D341Med (cell line): ENCODE measurements at places on chromosomes 16 and 17.

DNA sequence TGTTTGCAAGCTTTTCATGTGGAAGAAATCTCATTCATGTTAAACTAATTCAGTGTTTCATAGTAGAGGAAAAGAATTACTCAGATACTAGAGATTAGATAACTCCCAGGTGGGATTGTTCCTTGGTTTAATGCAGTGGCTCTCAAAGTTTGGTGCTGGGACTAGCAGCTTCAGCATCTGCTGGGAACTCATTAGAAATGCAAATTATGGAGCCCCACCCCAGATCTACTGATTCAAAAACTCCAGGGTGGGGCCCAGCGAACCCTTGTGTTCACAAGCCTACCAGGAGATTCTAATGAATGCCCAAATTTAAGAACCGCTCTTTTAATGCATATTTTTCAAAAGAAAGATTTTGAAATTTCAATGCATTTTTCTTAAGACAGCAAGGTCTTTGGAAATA, 253.4 kb upstream of the CNTNAP4 start:
- no peak for DNase-seq

GRCh38 chr17:48725288-48726064, 2.5 kb downstream of the PRAC2 start:
- no peak for DNase-seq

DNA sequence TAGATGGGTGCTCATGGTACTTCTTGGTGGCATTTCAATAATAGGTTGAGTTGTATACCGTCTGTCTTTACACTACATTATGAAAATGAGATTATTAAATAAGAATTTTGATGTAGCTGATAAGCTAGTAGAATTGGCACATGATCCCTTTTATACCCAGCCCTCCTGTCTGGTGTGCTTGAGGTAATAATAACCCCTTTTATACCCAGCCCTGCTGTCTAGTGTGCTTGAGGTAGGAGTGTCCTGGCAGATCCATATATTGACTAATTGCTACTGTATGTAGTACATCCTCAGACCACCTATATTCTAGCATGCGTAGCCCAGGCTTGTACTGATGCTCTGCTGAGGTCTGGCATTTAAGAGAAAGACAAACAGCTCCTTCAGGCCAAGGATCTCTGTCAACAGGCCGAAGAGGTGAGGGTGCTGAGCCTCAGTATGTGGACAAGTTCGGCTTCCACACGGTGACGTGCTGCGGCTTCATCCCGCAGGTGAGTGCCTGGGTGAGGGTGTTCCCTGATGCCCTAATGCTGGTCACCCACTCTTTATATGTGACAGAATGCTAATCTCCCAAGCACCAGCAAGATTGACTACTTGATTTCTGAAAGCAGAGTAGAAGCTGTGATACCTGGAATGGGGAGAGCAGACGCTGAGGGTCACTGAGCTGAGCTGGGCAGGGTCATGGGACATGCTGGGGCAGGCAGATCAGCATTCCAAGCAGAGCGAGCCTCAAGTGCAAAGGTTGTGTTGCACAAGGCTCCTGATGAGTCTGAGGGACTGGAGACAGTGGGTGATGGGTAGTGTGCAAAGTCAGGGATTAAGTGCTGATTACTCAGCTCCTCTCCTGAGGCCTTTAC, 5.7 kb downstream of the FN3K start:
- DNase-seq = no peak

DNA sequence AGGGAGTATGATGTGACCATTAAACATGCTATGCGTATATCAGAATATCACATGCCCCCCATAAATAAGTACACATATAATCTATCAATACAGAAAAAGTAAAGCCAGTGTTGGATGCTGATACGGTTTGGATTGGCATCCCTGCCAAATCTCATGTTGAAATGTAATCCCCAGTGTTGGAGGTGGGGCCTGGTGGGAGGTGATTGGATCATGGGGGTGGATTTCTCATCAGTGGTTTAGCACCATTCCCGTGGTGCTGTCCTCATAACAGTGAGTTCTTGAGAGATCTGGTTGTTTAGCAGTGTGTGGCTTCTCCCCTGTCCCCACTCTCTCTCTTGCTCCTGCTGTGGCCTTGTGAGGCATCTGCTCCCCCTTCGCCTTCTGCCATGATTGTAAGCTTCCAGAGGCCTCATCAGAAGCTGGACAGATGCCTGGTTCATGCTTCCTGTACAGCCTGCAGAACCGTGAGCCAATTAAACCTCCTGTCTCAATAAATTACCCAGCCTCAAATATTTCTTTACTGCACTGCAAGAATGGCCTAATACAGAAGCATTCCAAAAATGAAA, 88.9 kb downstream of the AATF start:
- DNase-seq = no peak

- no peak for DNase-seq
Measured at GRCh38 chr16:568401-569258, 1.1 kb upstream of the PIGQ start.

- DNase-seq = peak; percentile 24
Measured at GRCh38 chr17:75996665-75997590, 3.7 kb upstream of the CDK3 start.

GRCh38 chr17:7356072-7356549, 1.2 kb downstream of the TMEM95 start:
- DNase-seq = peak; percentile 82

DNA sequence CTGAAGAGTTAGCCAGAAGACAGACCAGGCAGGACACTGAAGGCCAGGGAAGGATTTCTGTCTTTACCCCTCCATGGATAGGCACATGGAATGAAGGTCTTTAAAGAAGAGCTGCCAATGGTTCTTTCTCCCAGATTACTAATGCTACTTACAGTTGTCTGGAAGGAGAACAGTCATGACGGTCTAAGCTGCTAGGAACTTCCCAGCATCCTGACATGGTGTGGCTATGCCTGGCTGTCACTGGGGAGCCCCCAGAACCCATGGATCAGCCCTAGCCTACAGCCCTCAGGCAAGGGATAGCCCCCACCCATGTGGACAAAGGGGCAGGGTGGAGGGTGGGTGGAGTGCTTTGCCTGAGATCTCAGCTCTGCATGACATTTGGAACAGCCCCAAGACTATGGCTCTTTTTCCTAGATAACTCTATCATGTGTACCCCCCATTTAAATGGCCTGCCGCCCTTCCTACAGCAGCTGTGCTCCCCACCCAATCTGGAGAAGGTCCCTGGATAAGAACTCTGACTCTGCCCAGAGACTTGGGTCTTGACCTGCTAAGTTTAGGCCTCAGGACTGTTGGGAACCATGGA, 9.2 kb upstream of the KAT7 start:
- no peak for DNase-seq

GRCh38 chr17:82519971-82520903, 705 bp downstream of the FOXK2 start:
- peak; percentile 82 for DNase-seq

DNA sequence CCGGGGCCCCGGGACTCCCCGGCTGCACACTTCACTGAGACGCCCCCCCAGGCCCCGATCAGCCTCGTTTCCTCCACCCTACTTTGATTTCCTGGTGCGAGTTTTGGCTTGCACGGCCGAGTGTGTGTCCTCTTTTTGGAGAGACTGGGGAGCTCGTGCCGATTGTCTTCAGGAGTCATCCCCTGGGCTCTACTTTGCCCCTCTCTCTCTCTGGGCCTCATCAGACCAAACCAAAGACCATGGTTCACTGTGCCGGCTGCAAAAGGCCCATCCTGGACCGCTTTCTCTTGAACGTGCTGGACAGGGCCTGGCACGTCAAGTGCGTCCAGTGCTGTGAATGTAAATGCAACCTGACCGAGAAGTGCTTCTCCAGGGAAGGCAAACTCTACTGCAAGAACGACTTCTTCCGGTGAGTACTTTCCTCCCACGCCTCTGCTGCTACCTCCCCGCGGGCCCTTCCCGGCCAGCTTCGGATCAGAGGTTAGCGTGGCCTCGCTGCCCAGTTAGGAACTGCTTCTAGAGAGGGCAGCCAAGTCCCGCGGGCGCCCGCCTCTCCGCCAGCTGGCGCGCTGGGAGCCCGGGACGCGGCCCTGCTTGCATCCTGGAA, 787 bp downstream of the LHX1 start:
- peak; percentile 66 for DNase-seq

DNA sequence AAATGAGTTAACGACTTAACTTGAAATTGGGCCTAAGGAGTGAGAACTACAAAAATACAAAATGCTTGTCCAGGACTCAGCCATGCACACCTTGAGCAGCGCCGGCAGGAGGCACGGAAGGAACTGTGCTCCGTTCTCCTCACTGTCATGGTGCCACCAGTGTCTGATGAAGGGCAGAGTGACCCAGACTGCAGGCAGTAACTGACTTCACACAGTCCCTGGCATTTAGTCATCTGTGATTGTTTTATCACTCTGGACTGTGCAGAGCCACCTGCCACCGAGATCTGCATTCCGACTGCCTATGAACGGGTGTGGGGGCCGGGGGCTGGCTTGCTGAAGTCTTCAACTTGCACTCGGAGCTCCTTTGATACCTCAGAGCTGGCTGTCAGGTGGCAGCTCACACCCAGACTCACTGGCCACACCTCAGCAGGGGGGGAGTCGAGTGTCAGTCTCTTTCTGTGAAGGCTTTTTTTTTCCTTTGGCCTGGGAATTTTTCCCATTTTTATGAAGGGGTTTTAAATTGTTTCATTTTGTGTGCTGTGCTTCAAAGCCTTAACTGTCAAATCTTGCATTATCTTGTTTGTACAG, 20.2 kb upstream of the ENDOV start:
- no peak for DNase-seq

DNA sequence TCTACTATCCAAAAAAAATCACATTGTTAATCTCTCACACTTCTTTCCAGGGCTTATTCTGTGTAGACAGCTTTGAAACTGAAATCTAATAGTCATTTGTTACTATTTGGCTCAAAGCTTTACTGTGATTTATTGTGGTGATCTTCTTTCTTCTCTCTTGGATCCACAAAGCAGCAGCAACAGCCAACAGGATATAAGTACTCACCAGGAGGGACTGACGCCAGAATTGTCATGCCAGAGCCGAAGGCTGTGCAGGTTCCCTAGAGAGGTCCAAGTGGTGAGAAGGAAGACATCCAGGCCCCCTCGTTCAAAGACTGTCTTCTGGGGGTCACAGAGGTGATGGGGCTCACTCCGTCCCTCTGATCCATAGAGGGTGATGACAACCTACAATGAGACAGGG, 33.3 kb downstream of the PKD1L3 start:
- no peak for DNase-seq
